ENCODE measurements at places on chromosomes 1 and 21.
A peak's percentile ranks its signal among the peaks of the same experiment; 100 is the strongest.

DNA sequence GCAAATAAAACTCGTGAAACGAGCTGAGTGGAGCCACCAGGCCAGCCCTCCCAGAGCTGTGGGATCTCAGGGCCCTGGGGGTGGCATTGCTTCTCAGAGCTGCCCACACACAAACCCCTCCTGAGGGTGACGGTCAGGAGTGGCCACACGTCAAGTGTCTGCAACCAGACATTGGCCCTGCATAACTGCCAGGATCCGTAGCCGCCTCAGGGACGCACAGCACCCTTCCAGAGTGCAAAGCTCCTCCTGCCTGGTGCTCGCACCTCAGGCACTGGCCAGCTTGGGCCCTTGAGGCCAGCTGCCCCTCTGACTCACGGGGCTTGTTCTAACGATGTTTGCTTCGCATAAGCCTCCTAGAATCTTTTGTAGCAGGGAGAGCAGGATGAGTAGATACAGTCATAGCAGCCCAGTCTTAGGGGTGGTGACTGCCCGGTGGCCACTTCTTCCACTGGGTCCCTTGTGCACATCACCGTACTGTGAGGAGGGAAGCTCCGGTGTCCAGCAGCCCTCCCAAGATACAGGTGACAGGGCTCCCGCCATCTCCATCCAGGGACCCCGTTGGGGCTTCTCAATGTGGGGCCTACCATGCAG, 5.0 kb downstream of the WNT3A start:
- no peak for DNase-seq

- no peak for DNase-seq
These were observed 70.6 kb downstream of the SYT6 start for GRCh38 chr1:114082867-114083585.

DNA sequence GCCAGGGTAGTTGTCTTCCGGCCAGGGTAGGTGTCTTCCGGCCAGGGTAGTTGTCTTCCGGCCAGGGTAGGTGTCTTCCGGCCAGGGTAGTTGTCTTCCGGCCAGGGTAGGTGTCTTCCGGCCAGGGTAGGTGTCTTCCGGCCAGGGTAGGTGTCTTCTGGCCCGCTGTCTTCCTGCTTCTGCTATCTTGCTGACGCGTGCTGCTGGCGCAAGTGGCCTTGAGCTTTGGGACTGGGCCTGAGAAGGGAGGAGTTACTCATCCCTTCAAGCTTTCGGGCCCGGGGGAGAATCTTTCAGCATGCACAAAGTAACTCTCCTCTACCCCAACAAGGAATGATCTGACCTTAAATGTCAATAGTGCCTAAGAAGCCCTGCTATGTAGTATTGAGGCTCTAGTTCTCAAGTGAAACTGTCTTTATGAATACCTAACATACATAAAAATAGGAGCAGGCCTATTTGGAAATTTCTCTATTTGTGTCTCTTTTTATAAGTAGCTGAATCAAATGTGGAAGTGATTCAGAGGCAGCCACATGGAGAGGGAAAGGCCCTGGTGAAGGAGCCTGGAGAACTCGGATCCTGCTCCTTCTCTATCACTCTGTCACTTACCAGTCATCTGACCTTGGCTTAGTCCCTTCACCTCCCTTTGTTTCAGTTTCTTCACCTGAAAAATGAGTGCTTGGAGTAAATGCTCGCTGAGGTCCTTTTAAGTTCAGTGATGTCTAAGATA, 65.6 kb downstream of the RGL1 start:
- peak; percentile 64 for DNase-seq

DNA sequence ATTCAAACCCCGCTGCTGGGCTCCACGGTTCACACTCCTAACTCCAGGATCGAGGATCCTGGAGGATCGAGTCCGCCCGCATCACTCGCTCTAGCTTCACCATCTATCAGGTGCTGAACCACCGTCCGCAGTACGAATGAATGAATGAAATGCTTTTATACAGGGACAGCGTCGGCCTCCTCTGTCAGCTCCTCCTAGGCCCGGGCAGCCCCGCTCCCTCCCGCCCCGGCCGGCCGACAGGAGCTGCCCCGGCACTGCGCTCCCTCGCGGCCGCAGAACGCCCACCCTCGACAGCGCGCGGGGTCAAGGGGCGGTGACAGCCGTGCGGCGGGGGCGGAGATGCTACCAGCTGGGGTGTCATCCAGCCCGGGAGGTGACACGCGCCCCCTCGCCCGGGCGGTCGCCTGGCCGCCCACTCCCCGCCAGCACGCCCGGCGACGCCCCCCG, 520 bp downstream of the ZBTB17 start:
- peak; percentile 93 for DNase-seq

DNA sequence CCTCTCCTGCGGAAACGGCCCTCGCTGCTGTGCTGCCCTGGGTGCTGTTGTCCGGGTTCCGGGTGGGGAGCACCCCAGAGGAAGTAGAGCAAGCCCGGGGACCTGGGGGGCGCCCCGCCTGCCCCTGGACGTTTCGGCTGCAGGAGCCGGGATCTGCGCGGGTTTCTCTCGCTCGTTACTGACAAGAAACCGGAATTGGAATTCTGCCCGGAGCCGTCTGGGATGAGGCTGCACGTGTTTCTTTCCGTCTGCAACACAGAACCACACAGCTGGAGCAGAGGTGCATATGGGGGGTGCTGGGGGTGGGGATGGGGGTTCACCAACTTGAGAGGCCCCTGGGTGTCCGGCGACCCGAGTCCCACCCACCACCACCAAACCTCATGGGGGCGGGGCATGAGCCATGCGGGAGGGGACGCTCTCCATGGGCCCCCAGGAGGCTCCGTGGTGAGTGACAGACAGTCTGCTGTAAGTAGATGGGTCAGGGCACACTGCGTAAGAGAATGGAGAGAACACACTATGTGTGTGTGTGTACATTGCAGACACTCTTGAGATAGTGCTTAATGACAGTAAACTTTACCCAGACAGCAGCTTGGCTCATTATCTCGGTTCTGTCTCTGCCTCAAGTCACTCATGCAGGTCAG, 261.4 kb upstream of the C1orf174 start:
- DNase-seq = no peak

DNA sequence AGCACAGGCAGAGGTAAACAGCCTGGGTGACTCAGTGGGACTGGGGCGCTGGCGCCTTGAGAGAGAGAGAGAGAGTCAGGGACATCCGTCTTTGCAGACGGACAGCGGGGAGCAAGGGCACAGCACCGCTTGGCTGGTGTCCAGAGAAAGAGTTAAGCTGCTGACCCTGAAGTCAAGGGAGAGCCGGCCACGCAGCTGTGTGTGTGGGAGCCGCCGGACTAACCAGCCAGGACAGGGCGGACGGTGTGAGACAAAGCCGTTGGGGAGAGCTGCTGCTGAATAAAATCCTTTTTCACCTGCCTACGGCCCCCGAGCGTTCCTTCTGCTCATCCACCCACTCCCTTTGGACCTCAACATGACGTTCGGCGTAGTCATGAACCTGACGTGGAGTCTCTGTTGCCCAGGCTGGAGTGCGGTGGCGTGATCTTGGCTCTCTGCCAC, 14.5 kb downstream of the CFAP74 start:
- DNase-seq = no peak

DNA sequence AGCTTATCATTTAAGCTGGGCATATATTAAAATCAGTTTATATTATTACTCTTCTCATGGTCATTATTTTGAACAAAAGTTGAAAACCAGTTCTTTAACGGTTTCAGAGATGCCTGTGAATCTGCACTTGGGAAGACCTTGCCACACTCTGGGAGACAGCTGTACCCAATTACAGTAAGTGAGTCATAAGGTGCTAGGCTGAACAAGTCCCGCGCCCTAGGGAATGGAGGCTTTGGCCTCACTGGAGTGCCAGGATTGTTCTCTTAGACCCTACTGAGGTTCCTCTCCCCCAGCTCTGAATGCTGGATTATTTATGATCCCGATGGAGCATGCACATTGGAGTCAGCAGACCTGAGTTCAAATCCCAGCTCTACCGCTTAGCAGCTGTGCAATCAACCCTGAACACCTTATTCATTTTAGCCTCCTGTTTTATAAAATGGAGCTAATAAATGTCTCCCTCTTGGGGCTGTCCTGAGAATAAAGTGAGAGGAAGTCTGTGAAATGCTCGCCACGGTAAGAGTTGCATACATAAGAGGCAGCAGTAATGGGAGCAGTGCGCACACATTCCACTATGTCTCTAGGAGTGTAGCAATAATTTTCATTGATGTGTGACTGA, 266.2 kb downstream of the FOXD2 start:
- no peak for DNase-seq

DNA sequence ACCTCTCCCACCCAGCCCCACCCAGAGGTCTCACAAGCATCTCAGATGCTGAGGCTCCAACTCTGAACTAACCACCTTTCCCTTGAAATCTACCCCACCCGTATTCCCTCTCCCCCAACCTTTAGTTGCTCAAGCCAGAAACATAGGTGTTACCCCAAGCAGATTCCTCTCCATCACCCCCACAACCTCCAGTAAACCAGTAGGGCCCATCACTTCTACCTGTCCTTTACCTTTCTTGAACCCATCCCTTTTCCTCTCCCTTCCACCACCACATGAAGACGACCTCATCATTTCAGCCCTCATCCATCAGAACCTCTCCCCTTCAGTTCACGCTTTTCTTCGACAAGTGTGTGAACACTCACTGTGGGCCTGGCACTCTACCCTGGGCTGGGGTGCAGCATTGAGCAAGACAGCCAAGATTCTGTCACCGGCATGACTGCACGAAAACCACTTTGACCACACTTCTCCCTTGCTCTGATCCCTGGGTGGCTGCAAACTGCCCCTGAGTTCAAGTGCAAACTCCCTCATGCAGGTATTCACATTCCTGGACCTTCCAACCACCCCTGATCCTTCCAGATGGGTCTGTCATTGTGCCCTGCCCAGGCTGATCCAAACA, 65.5 kb upstream of the LAPTM5 start:
- DNase-seq = no peak

DNA sequence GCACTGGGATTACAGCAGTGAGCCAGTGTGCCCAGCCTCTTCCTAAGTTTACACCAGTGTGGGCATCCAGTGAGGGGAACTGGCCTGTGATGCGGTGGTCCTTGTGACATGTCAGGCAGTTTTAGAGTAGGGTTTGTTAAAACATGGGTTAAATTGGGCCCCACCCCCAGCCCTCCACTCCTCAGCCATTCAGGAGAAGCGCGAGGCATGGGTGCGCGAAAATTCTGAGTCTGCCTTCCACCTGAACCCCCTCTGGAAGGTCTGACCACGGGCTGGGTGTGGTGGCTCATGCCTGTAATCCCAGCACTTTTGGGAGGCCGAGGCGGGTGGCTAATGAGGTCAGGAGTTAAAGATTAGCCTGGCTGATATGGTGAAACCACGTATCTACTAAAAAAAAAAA, 51.7 kb downstream of the SKI start:
- DNase-seq = no peak

DNA sequence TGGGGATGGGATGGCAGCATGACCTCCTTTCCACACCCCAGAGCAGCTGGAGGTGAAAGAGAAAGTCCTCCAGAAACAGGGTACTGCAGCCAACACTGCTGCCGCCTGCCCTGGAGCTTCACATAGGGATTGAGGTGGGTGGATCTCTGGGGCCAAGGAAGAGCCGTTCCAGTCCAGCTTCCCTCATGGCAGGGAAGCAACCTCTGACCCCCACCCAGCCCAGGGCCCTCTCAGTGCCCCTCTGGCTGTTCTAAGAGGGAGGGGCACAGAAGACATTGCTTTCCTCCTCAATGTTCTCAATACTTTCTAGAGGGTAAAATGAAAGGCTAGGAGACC, 5.7 kb downstream of the KIF21B start:
- DNase-seq = no peak

DNA sequence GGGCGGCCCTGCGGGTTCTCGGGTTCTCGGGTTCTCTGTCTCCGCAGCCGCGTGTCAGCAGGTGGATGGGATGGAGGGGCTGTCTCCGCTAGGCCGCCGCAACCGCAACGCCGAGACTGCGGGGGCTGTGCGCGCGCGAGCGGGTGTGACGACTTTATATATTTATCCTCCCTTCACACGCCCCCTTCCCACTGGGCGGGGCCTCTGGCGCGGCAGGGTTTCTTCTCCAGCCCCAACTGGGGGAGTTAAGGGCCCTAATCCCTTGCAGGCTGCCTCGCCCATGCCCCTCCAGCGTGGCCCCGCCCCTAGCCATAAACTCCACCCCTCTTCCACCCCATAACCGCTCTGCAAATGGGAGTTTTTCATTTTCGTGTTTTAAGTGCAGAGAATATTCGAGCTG, 3.4 kb downstream of the IGSF21 start:
- peak; percentile 45 for DNase-seq

- DNase-seq = no peak
These were observed 92.8 kb downstream of the LRRC53 start for GRCh38 chr1:74419611-74420010.

DNA sequence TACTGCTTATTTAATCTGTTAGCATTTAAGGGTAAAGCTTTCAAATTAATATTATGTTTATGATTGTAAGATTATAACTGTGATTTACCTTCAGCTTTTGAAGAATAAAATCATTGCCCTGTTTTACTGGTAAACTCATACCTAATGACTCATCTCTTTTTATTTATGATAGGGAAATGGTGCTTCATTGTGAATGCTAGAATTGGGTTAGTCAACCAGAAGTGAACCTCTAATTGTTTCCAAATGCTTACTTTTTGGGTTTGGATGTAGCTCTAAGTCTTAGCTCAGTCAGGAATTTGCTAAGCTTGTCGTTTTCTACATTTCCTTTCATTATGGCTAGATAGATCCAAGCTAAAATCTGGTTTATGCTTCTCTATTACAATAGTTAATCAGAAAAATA, 59.4 kb downstream of the SLC30A7 start:
- DNase-seq = no peak

DNA sequence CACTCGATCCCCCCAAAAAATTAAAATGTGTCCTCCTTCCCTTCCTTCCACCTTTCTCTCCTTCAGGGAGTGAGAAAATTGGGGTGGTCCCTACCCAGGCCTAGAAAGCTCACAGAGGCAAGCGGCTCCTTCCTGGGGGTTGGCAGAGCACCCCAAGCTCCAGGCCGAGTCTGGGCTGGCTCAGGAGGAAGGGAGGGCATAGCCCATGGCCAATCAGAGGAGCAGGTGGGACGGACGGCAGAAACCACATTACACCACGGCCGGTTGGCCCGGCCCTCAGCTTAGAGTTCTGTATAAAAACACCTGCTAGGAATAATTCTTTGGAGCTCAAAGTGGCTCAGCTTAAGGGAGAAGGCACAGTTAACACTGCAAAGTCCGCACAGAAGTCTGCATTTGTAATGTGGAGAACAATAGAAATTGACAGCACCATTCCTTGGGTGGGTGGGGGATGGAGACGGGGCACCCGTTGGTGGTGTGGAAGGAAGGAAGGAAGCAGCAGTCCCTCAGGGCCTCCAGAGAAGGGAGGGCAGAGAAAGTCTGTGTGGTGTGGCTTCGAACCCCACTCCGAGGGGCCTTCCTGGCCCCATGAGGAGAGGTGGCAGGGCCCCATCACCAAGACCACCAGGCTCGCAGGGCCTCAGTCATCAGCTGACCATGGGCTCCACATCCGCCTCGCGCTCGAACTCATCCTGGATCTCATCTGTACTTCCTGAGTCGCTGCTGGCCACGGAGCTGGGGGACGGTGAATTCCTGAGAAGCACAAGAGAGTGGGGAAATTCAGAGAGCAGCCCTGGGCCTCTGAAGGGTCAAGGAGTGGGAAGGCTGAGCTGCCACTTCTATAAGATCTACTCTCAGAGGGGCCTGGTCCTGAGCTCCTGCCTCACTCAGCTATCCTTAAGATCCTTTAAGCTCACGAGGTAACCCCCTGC, 5.8 kb upstream of the ALDH4A1 start:
- peak; percentile 38 for DNase-seq

- DNase-seq = no peak
These were observed 31.4 kb downstream of the CLSTN1 start for GRCh38 chr1:9792156-9793042.

- no peak for DNase-seq
These were observed 248.6 kb upstream of the RUNX1 start for GRCh38 chr21:35297665-35298064.

GRCh38 chr1:3464649-3465025, 10.2 kb downstream of the ARHGEF16 start:
- no peak for DNase-seq

- DNase-seq = no peak
These were observed 6.0 kb downstream of the CCDC24 start for GRCh38 chr1:43997295-43997999.

Data from head of caudate nucleus (tissue), 42 donors.